ENCODE measurements at places on chromosomes 5 and 9. TPM values are rescaled to one million over a fixed set of nuclear protein-coding genes. Genes with fewer than 3 reads are reported as not detected.

Gene GABRP
- 0.66 TPM for total RNA-seq

Gene CDX1
- not detected for total RNA-seq

Gene CDKN2A
- total RNA-seq = 9.3 TPM

Gene OBP2B
- total RNA-seq = not detected

Gene ORM1
- total RNA-seq = not detected

Gene ENTREP1
- total RNA-seq = 5.0 TPM

Gene MARCHF6
- 105 TPM for total RNA-seq

Gene PTGES
- total RNA-seq = not detected

Gene RUFY1
- total RNA-seq = 44.9 TPM

Gene LVRN
- 0.28 TPM for total RNA-seq
